ENCODE measurements at places on chromosomes 3 and 15.

- DNase-seq: no peak
Measured at GRCh38 chr3:114527036-114527644, 233.3 kb downstream of the TIGIT start.

DNA sequence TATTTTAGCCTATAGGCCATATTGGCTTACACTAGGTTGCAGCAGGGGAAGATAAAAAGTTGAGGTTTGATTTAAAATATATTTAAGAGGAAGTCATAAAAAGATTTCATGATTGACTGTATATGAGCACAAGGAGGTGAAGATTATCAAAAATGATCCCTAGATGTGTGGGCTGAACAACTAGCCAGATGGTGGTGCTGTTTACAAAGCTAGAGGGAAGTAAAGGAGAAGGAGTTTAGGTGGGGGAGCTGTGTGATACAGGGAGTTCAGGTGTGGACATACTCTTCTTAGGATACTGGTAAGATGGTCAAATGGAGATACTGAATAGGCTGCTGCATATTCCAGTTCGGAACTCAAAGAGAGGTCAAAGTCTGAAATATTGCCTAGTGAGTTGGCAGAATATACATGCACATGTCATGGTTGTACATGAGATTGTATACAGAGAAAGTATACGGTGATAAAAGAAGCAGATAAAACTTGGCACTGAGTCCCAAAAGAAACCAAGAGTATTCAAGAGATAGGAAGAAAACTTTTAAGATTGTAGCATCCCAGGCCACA, 727.8 kb downstream of the NLGN1 start:
- DNase-seq: no peak

- DNase-seq: no peak
Measured at GRCh38 chr3:36859494-36859893, 85.4 kb downstream of the TRANK1 start.

GRCh38 chr3:74592359-74592758, 22.1 kb downstream of the CNTN3 start:
- no peak for DNase-seq

Measured in RCC 7860 (cell line).